ENCODE measurements at places on chromosomes 16 and 17.

DNA sequence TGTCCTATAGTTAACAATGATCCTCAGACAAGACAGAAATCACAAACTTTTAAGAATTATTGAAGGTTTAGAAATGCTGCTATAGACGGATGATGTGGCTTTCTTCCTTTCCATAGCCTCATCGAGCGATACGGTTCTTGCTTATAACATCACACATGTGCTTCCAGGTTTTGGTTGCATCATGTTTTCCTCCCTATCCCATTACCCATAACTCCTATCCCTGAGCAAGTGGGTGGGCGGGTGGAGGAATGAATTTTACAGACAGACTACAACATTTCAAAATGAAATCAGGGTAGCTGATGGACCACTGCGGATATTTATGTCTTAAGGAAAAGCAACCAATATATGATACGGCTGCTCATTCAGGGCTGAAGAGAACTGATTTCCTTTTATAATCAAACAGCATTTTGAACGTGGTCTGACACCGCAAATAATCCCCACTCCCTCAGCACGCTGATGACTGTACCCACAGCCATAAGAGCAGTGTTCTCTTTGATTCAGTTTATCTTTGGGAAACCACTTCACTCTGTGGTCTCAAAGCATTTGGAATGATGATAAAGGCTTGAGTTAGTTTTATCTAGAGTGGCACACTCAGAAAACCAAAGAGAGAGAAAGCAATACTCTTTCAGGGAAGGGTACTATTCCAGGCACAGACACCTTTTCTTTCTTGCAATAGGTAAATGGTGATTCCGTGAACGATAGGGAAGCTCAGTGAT, 4.6 kb upstream of the AKTIP start:
- DNase-seq = no peak

DNA sequence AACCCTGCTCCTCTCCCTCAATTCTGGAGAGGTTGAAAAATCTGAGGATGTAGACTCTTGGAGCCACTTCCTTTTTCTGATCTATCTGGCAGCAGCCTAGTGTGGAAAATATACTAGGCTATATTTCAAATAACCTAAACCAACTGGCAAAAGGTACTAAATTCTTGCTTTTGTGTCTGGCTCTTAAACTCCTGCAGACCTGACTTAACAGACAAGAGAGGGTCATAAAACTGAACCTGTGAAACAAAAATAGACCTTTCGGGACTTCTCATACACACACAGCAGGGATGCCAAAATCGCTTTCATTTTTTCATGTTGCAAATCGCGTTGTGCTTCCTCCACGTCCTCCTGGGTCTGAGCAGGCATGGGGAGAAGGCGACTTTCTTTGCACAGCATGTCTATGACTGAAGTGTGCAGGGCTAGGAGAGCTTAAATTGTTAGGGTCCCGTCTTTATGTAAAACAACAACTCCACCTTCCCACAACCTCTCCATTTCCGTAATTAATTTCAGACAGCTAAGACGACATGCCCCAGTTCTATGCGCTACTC, 520.7 kb upstream of the PSMD7 start:
- no peak for DNase-seq

DNA sequence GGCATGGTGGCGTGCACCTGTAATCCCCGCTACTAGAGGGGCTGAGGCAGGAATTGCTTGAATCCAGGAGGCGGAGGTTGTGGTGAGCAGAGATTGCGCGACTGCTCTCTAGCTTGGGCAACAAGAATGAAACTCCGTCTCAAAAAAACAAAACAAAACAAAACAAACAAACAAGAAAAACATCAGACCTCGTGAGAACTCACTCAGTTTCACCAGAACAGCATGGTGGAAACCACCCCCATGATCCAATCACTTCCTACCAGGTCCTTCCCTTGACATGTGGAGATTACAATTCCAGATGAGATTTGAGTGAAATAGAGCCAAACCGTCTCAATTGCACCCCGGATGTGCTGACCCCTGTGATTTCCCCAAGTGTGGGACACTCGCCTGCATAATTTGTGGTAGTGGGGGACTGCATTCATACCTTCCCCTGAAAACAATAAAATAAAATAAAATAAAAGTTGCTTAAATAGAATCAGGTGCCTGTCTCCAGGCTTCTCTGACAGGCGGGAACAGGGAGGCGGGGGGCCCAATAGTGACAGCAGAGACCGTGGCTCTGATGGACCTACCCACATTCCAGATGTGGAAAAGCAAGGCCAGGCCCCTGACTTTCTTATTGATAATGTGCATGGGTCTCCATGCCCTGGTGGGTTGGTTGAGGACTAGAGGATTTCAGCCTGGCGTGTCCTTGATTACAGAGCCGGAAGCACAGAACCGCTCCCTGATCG, 13.1 kb downstream of the ZSCAN10 start:
- no peak for DNase-seq

DNA sequence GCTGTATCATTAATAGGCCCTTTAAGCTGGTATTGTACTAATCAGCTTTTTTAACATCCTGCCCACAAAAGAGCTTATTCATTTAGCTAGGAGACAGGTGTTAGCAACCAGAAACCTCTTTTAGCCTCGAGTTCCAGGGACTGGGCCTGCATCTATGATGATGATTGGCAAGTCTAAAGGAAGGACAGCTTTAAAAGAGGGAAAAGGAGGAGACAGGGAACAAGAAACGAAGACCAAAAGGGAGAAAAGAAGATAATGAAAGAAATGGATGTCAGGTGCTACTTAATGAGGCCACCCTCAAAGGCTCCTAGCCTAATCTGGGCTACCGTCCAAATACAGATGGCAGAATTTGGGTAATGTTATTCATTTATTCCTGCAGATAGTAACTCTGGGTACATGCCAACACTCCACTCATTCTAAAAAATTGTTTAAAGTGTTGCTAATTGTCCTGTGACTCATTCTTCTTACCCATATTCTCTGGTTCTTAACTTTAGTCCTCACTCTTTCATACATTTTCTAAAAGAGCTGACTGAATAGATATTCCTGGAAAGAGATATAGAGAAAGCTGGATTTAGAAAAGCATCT, 18.7 kb upstream of the RFFL start:
- peak; percentile 9 for DNase-seq

GRCh38 chr17:28547623-28548416, 4.6 kb downstream of the UNC119 start:
- peak; percentile 60 for DNase-seq
